ENCODE measurements at places on chromosomes 12 and 14.
A peak's percentile ranks its signal among the peaks of the same experiment; 100 is the strongest.

DNA sequence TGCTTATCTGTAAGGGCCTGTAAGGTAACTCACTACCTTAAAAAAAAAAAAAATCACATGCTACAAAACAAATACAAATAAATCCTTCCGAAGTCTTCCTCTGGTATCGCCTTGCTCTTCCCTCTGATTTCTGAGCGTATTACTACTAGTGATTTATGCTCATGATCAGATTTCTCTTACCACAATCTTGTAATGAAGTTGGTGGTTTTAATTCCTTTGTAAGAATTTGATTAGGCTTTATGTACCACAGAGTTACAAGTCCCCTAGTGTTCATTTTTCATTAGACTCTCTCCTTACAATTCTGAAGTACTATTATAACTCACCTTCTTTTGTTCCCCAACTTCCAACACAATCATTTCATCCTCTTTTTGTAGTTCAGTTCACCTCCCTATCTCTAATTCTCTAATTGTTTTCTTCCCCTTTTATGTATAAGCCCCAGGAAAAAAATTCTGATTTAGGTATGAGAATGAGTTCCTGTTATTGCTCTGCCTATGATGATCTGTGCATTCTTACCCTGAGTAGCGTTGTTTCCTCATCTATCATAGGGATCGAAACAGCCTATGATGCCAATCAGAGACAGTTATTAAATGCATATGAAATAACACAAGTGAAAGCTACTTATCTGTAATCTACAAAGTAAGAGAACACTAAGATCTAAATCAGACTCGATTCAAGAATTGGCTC, 81.5 kb downstream of the EPS8 start:
- DNase-seq: no peak

- peak; percentile 26 for DNase-seq
Observed at GRCh38 chr14:69042787-69043444, 63.8 kb upstream of the ACTN1 start.

DNA sequence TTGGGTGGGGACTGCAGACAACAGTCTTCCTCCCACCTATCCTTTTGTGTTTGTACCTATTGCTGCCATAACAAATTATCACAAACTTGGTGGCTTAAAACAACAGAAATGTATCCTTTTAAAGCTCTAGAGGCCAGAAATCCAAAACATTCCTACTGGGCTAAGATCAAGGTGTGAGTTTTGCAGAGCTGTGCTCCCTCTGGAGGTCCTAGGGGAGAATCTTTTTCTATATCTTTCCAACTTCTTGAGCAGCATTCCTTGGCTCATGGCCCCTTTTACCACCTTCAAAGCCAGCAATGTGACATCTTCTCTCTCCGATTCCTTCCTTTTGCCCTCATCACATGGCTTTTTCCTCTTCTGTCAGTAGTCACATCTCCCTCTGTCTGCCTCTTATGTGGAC, 190.6 kb downstream of the TTC8 start:
- no peak for DNase-seq

- DNase-seq: no peak
Observed at GRCh38 chr12:116524964-116525379, 34.2 kb upstream of the MAP1LC3B2 start.

- no peak for DNase-seq
Observed at GRCh38 chr12:30105505-30105904, 321.8 kb upstream of the TMTC1 start.

DNA sequence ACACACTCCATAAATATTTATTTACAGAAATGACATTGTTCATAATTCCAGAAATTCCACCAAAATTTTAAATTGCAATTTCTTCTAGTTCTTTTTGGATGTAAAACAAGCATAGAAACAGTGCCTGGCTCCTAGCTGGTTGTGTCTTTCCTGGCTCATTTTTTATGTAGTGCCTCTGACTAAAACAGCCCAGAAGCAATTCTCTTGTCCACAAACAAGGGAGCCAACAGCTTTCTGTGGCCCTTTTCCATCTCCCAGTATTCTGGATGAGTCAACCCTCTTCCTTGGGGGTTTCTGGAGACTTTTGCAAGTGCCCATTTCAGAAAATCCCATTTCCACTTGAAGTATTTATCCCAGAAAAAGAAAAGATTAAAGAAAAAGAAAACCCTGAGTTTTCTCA, 141.4 kb downstream of the PHLDA1 start:
- DNase-seq: no peak

DNA sequence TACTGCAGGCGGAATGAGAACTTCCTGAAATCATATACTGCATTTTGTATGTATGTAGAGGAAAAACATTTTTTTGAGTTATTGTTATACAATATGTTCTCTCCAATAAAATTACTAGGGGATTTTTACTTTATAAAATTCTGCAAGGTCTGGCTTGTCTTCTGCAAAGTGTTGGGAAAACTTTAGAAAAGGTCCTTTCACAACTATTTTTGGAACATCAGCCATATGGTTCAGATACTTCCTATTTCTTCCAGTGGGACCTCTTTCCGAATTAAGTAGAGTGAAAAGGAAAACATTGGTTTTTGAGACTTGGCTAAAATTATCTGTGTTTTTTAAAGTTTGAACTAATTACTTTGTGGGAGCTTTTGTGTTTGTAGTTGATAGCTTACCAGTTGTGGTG, 52.7 kb downstream of the DAAM1 start:
- DNase-seq: no peak

DNA sequence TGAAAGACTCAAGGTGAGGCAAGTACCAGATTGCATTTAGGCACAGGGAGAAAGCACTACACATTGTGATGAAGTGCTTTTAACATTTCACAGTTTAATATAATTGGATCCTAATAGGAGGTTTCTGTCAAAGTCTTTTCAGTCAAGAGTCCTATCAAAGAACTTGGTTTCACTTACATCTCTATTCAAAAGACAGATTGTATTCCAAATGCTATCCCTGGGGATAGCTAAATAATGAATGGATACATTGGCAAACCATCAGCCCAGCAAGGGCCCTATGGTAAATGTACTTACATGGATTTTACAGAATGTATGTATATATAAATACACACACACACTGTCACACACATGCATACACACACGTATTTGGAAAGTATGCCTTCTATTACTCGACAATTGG, 655.5 kb upstream of the FLRT2 start:
- no peak for DNase-seq

DNA sequence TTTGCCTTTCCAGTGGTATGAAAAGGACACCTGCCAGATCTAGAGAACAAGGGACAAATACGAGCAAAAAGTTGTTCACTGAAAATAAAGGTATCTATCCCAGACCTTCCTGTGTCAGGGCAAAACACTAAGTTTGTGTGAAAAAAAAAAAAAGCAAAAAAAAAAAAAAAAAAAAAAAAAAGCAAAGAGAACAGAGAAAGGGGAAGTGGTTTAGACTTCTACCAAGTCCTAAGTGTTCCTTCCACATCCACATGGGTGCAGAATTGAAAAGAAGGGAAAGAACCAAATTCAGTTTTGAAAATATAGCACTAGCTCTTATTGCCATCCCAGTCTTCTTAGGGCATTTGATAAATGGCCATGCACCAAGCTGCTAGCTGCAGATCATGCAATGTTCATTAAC, 41.7 kb downstream of the ZCRB1 start:
- DNase-seq: peak; percentile 59

- peak; percentile 15 for DNase-seq
Observed at GRCh38 chr14:20904393-20905029, 13.3 kb downstream of the RNASE3 start.

- no peak for DNase-seq
Observed at GRCh38 chr14:74835645-74836250, 40.2 kb downstream of the PROX2 start.

DNA sequence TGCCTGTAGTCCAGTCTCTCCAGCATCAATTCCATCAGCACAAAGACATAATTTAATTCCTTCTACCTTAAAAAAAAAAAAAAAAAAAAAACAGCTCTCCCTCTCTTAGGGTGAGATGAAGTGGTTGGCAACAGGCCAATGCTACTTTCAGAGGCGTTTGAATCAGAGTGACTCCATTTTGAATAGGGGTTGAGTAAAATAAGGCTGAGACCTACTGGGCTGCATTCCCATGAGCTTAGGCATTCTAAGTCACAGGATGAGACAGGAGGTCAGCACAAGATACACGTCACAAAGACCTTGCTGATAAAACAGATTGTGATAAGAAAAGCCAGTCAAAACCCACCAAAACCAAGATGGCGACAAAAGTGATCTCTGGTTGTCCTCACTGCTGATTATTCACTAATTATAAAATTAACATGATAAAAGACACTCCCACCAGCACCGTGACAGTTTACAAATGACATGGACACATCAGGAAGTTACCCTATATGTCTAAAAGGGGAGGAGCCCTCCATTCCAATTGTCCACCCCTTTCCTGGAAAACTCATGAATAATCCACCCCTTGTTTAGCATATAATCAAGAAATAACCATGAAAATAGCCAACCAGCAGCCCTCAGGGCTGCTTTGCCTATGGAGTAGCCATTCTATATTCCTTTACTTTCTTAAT, 6.9 kb upstream of the TCL1B start:
- DNase-seq: no peak

GRCh38 chr12:53049571-53050318, at the start of gene TNS2:
TNS2 (plus strand) TSS chr12:53050065; CDS start chr12:53050186, 121 bp downstream.
- no peak for DNase-seq

DNA sequence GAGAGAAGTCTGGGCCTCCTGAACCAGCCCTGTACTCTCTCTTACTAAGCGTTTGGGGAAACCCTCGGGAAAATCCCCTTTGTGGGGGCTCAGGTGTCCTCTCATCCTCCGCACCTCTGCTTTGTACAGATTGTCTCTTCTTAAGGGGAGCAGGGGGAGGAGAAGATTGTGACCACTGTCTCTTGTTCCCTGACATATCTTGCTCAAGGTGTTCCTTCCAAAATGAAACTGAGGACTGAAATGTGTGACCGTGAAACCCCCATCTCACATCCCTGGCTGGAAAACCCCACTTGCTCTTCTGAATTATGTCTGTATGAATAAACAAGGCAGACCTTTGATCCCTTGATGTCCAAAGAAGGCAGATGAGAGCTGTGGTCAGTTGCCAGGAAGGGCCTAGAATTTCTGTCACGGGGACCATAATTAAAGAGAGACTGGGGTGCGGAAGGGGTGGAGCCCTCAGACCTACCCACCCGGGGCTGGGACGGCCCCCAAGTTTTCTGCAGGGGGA, 369.8 kb downstream of the AACS start:
- no peak for DNase-seq

GRCh38 chr12:89183985-89184435, 168.3 kb downstream of the DUSP6 start:
- no peak for DNase-seq

GRCh38 chr14:93688239-93688666, 100.0 kb downstream of the PRIMA1 start:
- no peak for DNase-seq

- DNase-seq: no peak
Observed at GRCh38 chr12:25311506-25311905, 60.8 kb upstream of the KRAS start.

- no peak for DNase-seq
Observed at GRCh38 chr14:77306416-77306815, 14.3 kb downstream of the POMT2 start.

DNA sequence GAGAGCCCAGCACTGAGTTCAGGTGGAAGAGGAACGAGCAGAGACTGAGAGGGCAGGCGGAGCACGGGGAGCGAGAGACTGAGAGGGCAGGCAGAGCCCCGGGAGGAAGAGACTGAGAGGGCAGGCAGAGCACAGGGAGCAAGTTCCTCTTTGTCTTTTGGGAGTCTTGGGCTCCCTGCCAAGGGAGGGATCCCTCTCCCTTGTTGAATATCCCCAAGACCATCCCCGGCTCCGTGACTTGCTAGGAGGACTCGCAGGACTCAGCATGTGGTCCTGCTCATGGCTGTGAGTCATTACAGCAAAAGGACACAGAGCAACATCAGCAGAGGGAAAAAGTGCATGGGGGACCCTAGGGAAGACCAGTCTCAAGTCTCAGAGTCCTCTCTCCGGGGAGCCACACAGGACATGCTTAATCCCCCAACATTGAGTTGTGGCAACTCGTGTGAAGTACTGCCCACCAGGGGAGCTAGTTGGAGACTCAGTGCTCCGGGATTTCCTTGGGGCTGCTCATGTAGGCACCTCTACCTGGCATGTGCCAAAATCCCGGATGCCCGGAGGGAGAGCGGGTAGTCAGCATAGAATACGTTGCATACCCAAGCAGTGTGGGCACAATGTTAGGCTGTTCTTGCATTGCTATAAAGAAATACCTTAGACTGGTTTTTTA, 81.0 kb downstream of the CCDC92 start:
- no peak for DNase-seq

DNA sequence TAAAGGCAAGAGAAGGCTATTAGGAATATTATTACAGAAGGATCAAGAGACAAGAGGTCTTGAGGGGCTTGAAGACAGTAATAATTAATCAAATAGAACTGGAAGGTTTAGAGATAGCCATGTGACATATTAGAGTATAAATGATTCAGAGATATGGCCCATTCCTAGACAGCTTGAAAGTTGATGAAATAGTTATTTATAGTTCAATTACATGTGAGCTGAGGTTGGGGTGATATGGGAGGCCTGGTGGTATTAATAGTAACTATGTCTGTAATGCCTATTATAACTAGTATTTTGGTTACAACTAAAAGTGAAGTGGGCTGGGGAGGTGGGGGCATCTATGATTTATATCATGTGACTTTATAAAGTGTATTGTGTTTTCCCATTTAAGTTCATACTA, 14.1 kb upstream of the MIS18BP1 start:
- DNase-seq: no peak

- no peak for DNase-seq
Observed at GRCh38 chr12:53602176-53602864, 23.9 kb downstream of the ATF7 start.

DNA sequence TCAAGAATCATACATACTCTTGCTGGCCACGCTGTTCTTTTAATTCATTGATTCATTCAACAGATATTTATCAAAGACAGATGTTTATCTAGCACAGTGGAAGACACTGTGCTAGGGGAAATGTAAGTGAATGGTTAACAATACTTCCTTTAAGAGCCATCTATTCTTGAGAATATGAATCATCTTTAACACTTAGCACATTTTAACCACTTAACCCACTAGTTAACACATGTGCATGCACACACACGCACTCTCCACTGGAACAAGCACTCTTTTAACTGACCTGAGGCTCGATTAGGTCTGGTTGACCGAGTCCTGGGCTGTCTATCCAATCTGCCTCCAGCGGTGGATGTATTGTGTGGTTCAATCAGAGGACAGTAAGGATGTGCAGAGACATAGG, 34.6 kb downstream of the LMNTD1 start:
- no peak for DNase-seq

DNA sequence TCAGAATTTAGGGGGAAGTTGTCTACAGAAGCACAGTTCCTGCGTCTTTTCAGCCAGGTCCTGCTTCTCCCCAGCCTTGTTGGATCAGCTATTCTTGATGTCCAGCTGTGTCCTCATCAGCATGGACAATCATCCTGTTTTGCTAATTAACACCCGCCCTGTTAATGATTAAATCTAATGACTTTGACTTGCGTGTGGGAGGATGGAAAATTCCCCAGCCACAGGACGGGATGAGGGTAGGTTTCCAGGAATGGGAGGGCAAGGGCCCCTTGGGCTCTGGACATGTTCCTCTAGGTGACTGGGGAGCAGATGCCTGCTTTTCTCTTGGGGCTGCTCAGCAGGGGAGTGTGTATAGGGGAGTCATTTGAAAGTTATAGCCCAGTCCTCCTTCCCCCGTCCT, 5.3 kb upstream of the PPP1R1A start:
- DNase-seq: no peak

GRCh38 chr14:55267820-55268219, 3.4 kb upstream of the FBXO34 start:
- DNase-seq: no peak

Measured in hematopoietic multipotent progenitor cell (in vitro differentiated cells).